ENCODE measurements at places on chromosomes 7 and 10.

DNA sequence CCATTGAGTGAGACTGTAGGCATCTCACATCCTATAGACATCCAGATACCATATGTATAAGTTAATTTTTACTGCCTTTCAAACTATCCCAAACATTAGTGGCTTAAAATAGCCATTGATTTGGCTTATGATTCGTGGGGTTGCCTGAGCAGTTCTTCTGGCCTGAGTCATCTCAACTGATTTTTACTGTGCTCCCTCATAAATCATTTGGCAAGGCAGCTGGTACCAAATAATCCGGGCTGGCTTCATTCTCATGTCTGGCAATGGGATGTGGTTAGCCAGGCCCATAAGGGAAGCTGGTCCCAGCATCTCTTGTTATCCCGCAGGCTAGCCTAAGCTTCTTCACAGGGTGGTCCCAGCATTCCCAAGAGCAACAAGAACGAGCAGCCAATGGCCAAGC lies 6.7 kb upstream of the LRGUK start:
- DNase-seq, result no peak

- no peak for DNase-seq
These were observed 19.8 kb downstream of the TSPAN14 start for GRCh38 chr10:80473692-80474596.

GRCh38 chr10:50260791-50261281 lies 9.5 kb upstream of the ASAH2 start:
- DNase-seq, result no peak

- no peak for DNase-seq
These were observed 1149.5 kb upstream of the POT1 start for GRCh38 chr7:126079151-126079550.

DNA sequence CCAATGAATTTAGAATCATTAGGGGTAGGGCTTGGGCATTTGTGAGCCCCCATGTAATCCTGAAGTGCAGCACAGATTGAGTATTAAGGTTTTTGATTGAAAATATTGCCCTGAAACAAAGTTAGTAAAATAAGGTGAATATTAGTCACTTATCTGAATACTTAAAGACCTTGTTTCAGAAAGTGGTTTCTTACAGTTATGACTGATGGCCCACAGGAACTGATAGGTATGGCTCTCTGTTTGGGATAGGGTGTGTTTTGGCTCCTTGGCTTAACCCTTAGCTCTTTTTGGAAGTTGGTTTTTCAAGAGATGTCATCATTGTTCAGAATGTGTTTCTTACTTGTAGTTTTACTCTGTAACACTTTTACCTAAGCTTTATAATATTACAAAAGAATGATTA lies 34.8 kb downstream of the MDFIC start:
- no peak for DNase-seq

- DNase-seq, result no peak
These were observed 32.5 kb downstream of the TRUB1 start for GRCh38 chr10:114970515-114970914.

- DNase-seq, result no peak
These were observed 89.8 kb upstream of the LRRTM3 start for GRCh38 chr10:66836057-66836456.

GRCh38 chr7:98085674-98086073 lies 21.0 kb upstream of the LMTK2 start:
- no peak for DNase-seq

DNA sequence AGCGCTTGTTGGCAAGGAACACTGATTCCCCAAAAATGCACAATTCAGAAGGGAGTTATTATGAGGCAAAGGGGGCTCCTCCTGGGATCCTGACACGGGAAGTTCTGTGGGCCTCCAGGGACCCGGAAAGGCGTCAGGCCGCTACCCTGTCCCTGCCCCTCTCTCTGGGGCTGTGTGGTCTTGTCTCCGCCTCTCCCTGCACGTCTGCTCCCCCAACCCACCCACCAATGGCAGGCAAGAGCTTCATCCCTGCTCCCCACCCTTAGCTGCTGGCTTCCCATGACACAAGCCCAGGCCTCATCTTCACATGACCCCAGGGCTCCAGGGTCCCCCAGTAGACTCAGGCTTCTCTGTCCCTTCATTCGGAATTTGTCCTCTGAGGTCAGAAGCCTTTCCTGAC lies 31.0 kb upstream of the ADRB1 start:
- no peak for DNase-seq

DNA sequence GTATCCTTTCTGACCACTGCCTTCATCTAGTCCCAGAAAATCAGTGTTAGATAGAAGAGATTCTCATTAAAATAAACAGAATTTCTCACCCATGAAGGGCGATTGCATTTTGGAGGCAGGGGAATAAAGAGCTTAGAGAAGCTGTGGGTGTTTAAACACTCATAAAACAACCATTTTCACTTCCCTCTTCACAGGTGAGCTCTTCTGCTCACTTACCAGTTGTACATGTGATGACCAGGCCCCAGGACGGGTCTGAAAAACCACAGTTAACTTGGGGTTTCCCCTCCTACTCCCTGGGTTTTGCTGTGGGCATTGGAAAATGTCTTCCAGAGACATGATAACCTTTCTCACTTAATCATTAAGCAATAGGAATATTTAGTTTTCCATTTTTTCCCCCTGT lies 411.6 kb upstream of the DPP6 start:
- no peak for DNase-seq

DNA sequence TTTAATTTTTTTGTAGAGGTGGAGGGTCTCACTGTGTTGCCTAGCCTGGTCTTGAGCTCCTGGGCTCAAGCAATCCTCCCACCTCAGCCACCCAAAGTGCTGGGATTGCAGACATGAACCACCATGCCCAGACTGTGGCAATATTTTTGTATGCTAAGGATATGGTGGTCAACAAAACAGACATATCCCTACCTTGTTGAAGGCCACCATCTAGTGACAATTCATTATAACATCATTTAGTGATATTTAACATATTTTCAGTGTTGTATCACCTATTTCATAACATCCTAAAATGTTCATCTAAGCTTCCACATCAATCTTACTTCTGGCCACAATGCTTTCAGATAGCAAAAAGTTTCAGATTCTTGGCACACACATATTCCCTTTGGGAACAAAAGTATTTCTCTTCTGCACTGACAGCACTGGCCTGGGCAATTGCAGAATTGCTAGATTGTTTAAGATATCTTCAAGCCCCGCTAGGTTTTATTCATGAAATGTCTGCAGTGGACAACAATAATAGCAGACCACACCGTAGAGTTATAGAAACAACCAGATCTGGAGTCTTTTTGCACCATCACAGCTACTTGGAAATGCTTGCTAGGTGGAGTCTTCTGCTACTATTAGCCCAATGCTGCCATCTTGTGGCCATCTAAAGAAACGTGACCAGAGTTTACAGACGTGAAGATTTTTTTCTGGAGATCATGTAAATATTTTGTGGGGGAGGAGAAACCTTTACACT lies 58.4 kb downstream of the DNAJC12 start:
- peak; percentile 26 for DNase-seq

- DNase-seq, result no peak
These were observed 517 bp downstream of the ITGB1 start for GRCh38 chr10:32957341-32958084.

DNA sequence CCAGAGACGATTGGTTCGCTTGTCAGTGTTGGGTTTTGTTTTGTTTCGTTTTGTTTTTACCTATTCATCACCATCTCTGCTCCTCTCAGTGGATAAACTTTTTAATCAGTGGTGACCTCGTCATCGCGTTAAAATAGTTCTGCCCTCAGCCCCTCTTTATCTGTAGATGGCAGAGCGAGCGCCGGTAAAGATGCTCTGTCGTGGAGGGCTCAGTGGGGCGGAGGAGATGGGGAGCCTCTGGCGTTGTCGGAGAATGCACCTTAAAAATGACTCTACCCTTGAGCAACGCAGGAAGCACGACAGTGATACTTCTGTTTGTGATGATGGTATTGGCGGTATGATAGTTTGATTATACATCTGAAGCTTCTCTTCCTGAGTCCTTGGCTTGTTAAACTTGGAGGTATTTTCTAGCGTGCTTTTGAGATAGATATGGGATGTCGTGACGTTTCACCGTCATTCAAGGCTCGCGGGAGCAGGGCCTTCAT lies 554 bp downstream of the CSGALNACT2 start:
- no peak for DNase-seq

DNA sequence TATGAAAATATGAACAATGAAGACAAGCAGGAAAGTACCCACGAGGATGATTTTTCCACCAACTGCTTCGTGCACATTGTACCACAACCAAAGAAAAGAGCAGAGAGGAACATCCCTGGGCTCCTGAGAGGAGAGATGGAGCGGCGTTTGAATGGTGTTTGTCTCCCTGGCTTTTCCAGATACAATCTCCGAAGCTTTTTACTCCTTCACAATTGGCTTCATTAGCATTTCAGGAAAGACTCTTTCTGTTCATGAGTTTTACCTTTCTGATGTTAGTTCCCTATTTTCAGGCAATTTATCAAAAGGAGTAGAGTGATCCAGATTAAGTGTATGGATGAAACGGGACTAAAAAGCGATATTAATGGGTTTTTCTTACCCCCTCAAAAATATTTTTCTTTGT lies 49.3 kb downstream of the LYZL2 start:
- DNase-seq, result no peak

- no peak for DNase-seq
These were observed 266.9 kb downstream of the NEBL start for GRCh38 chr10:20630092-20630643.

DNA sequence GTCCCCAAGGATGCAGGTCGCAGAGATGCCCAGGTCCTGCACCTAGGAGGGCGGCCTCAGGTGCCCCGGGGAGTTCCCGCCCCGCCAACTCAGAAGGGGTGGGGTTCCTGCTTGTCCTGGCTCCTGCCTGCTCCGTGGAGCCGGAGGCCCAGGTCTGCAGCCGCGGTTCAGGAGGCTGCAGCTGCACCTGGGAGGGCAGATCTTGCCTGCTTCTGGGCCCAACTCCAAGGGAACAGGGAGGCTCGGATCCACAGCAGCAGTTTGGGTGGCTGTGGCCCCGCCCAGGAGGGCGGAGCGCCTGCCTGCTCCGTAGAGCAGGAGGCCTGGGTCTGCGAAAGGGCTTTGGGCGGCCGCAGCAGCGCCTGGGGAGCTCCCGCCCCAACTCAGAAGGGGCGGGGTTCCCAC lies 108.2 kb upstream of the EGR2 start:
- DNase-seq, result no peak

DNA sequence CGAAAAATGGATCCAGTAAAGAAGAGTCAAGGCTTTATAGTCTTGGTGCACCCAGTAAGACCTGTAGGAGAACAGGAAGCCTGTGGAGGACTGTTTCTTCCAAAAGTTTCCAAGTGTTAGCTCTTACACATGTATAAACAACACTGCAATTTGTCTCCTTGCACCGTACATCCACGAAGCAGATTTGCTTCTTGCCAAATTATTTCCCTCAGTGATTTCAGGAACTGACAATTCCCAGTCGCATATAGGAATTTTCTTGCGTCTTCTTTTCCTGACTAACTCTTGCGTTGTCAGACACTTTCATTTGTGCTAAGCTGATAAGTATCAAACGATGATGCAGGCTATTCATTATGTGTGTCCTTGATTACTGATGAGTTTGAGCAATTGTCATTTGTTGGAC lies 182.1 kb downstream of the PKD1L1 start:
- no peak for DNase-seq

GRCh38 chr10:93701866-93702209 lies 554 bp downstream of the FRA10AC1 start:
- no peak for DNase-seq

- no peak for DNase-seq
These were observed 133.5 kb upstream of the PRSS58 start for GRCh38 chr7:142391191-142391992.

- peak; percentile 46 for DNase-seq
These were observed 1.2 kb upstream of the ZMIZ1 start for GRCh38 chr10:79067241-79068202.

DNA sequence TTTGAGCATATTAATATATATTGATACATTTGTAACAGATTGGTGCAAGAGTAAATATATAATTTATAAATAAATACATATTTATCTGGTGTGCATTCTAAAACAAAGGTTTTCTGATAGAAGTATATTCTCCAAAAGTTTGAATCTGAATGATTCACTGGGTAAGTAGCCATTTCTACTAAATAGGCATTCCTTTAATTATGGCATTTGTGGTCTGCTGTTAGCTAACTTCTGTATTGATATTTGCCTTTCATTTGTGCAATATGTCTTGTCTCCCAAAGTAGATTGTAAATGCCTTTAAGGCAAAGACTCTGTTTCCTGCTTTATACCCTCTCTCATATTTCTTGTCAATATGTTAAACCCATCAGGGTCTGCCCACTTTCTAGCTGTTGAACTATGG lies 11.1 kb upstream of the ARID5B start:
- DNase-seq, result no peak

GRCh38 chr10:100744136-100744986 lies 1.0 kb upstream of the PAX2 start:
- DNase-seq, result no peak

GRCh38 chr7:133196856-133197612 lies 55.8 kb upstream of the EXOC4 start:
- no peak for DNase-seq

- DNase-seq, result no peak
These were observed 56.5 kb upstream of the SP4 start for GRCh38 chr7:21371360-21371759.

- DNase-seq, result no peak
These were observed 329.4 kb downstream of the NXPH1 start for GRCh38 chr7:8762803-8763202.

- no peak for DNase-seq
These were observed 71.6 kb upstream of the ANKRD1 start for GRCh38 chr10:90992462-90992861.

DNA sequence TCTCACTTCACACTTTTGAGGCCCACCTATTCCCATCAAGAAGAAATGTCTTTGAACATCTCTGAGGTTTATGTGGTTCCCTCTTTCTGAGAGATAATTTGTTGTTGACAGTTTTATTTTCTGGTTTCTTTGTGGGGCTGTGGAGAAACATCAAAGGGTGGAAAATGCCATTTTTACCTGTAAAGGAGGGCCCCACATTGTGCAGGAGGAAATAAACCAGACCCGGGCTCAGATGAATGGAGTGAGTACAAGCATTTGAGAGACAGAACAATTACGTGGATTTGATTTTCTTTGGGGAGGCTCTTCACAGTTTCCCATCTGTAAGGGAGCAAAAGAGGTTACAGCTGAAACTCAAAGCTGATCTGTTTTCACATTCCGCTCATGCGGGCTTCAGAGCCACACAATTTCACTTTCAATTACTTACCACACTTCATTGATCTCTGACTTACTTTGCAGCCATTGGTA lies 29.8 kb downstream of the ITPRIP start:
- no peak for DNase-seq

GRCh38 chr10:74870191-74870590 lies 43.8 kb downstream of the KAT6B start:
- DNase-seq, result no peak

- no peak for DNase-seq
These were observed 5.6 kb downstream of the SUFU start for GRCh38 chr10:102509387-102509786.
